ENCODE measurements at places on chromosomes 3 and 15.

DNA sequence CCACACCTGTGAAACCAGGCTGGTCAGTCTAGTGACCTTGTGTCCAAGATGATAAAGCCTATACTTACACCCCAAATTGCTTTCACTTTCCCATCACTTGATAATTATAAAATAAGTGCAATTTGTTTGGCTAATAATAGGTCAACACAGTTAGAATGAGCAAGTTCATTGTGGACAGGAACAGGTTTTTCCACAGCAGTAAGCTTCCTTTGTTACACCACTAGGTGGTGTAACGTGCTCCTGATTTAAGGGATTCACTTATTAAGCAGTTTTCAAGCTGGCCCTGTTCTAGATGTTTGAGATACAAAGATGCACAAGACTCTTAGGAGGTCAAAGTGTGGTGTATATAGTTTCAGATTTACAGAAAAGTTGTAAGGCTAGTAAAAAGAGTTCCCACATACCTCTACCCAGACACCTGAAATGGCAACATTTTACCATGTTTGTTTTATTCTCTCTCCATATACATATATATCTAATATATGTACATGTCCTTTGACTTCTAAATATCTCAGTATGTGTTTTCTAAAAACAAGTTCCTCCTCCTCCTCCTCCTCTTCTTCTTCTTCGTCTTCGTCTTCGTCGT, 6.8 kb upstream of the MFSD1 start:
- peak; percentile 60 for DNase-seq

- no peak for DNase-seq
These were observed 728.1 kb downstream of the OTOL1 start for GRCh38 chr3:162224746-162225145.

- DNase-seq: no peak
These were observed 102.8 kb downstream of the STT3B start for GRCh38 chr3:31635545-31635944.

- DNase-seq: no peak
These were observed 50.3 kb upstream of the SLC6A6 start for GRCh38 chr3:14352002-14352627.

- DNase-seq: peak; percentile 69
These were observed 26.4 kb upstream of the SKIL start for GRCh38 chr3:170331143-170331542.

- DNase-seq: no peak
These were observed 40.6 kb upstream of the RBMS3 start for GRCh38 chr3:29240248-29240647.

DNA sequence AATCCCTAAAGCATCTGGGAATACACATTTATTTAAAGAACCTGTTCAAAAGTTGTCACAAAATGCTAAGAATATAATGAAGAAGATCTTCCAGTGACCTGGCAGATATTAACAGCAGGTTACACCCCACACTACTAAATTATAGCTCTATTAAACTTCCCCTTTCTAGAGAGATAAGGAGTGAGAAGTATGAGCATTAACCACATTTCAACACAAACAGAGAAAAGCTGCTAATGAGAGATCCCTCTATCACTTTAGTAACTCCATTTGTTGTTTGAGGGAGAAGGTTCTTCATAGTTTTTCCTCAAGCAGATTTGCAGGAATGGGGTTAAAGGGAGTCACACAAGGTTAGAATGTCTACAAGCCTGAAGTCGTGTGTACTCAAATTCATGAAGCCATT, 3.6 kb downstream of the COL8A1 start:
- DNase-seq: no peak

All from LoVo (cell line).